Upper lobe of left lung (tissue), 6 donors: ENCODE measurements at places on chromosomes 5 and 9. TPM values are rescaled to one million over a fixed set of nuclear protein-coding genes. Genes with fewer than 3 reads are reported as not detected.
A peak's percentile ranks its signal among the peaks of the same experiment; 100 is the strongest.

DNA sequence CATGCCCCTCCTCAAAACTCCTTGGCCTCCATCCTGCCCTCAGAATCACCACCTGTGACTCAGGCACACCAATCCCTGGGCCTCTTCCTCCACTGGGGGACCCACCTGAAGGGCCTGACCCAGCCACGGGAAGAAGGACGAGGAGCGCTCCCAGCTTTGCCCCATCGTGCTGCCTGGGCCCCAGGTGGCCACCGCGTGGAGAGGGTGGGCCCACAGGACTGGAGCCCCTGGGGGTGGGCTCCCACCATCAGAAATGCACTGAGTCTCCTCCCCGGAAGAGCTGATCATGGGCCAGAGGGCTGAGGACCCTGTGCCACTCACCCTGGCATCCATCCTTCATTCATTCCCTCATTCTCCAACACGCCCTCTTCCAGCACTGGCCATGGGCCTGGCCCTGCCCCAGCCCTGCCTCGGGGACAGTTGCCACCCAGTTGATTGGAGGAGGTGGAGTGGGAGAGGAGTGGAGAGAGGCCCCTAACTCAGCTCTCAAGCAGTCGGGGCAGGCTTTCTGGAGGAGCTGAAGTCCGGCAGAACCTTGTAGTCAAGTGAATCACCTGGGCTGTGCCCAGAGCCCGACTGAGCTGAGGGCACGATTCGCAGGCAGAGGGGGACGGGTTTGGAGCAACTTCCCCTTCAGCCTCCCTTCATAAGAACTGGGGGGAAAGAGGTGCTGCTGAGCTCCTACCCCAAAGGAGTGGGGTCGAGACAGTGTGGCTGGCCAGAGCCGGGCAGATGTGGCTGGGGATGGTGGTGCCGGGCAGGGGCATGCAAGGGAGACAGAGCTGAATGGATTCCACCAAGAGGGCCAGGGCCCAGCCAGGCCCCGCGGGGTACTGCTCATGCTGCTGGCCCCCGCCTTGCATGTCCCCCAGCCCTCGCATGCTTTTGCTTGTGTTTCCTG, 29.6 kb downstream of the DNM1 start:
- no peak for DNase-seq
- no peaks in the 10 kb centered on the region for H3K4me1 ChIP-seq
- no peak overlapping the region for H3K27ac ChIP-seq
- no peaks in the 10 kb centered on the region for H3K36me3 ChIP-seq
- H3K27me3 ChIP-seq, result no peaks in the 10 kb centered on the region
- H3K4me3 ChIP-seq, result no peak overlapping the region

DNA sequence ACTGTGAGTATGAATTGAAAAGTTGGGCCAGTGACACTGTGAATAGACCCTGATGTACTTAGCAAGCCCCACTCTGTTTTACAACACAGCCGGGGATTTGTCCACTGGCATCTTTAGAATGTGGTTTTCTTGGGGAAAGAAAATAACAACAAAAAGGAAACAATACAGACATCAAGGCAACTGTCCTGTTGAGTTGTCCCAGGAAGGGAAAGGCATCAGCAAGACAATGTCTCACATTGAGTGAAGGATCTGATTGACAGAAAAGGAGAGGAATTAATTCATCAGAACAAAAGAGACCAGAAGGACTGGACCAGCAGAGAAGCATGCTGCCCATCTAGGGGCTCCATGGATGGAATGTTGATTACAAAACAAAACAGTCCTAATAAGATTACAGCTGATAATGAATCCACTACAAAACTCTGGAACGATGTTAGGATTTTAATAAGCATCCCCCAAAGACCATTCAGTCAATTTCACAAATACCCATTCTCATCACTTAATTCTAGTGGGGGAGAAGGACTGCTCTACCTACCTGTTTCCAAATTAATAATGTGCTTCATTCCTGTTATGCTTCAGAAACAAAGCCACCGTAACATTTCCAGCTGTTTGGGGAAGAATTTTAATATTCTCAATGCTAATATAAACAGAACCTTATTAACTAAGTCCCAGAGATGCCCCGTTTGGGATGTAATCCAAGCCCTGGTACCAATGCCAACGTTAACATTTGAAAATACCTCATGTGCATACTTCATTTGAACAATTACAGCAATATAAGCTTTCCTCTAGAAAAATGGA, 298.0 kb downstream of the SPOCK1 start:
- no peak for DNase-seq
- H3K27ac ChIP-seq, result no peak overlapping the region
- no peaks in the 10 kb centered on the region for H3K36me3 ChIP-seq
- H3K4me1 ChIP-seq, result peaks cover 7% of the 10 kb centered on the region
- no peaks in the 10 kb centered on the region for H3K27me3 ChIP-seq

DNA sequence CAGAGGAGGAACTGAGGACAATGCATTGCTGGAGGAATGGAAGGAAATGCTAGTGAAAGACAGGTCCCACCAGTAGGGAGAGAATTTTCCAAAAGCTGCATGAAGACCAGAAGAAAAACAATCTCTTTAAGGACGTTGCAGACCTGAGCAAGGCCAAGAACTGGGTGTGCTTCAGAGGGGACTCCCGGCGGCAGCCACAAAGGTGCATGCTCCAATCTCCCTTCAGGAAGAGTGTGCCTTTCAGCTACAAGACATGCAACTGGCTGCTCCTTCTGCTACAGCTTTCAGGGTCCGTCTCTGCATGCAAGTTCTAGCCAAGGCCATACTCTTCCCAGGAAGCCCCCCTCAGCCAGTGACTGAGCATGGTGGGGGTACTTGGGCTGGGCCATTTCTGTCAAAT, 62.9 kb downstream of the SFXN1 start:
- no peaks in the 10 kb centered on the region for H3K36me3 ChIP-seq
- no peak overlapping the region for H3K27ac ChIP-seq
- no peaks in the 10 kb centered on the region for H3K27me3 ChIP-seq
- H3K4me3 ChIP-seq, result no peak overlapping the region
- no peaks in the 10 kb centered on the region for H3K4me1 ChIP-seq

DNA sequence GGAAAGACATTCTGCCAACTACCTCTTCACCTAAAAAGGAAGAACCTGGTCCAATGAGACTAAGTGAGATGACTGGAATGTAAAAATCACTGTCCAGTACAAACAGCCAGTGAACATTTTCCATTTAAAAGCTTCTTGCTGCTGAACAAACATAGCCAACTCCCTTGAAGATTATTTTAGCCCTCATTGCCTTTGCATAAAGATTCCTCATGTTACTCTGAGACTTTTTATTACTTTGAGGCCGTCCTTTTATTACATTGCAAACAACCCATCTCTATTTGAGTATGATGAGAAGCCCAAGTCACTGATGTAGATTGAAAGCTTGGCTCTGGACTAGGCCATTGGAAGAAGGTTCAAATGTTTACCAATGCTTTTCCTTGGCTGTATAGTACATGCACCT, 649.8 kb downstream of the CETN3 start:
- H3K4me1 ChIP-seq, result no peaks in the 10 kb centered on the region
- H3K4me3 ChIP-seq, result no peak overlapping the region
- no peaks in the 10 kb centered on the region for H3K27me3 ChIP-seq
- DNase-seq, result no peak

DNA sequence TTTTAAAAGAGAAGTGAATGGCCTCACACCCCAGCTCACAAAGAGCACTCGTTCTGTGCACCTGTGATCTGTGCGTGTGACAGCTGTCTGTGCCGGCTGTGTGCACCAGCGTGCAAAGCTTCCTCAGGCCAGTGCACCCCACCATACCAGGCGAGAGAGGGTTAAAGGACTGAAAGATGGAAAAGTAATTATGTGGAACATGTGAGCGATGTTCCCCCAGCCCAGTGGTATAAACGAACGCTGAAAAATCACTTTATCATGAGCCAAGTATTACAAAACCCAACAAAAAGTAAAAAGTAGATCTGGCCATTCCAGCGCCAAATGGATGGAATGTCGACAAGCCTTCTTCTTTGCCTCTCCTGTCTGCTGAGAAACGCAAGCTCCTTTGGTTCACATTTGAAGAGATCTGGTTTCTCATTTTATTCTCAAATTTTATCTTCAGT, 53.7 kb downstream of the IPPK start:
- no peak for DNase-seq
- H3K27ac ChIP-seq, result peak overlapping the region; percentile 55
- H3K36me3 ChIP-seq, result peaks cover 7% of the 10 kb centered on the region
- H3K27me3 ChIP-seq, result no peaks in the 10 kb centered on the region
- H3K4me1 ChIP-seq, result no peaks in the 10 kb centered on the region
- no peak overlapping the region for H3K4me3 ChIP-seq

DNA sequence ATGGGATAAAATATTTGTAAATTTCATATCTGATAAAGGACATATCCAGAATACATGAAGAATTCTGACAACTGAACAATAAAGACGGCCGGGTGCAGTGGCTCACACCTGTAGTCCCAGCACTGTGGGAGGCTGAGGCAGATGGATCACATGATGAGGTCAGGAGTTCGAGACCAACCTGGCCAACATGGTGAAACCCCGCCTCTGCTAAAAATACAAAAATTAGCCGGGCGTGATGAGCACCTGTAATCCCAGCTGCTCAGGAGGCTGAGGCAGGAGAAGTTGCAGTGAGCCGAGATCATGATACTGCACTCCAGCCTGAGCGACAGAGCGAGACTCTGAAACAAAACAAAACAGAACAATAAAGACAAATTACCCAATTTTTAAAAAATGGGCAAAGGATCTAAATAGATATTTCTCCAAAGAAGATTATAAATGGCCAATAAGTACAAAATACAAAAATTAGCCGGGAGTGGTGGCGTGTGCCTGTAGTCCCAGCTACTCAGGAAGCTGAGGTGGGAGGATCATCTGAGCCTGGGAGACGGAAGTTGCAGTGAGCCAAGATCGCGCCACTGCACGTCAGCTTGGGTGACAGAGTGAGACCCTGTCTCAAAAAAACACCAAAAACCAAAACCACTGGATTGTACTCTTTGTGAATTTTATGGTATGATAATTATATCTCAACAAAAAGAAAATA, 9.6 kb upstream of the NSD1 start:
- no peak for DNase-seq
- H3K36me3 ChIP-seq, result no peaks in the 10 kb centered on the region
- H3K4me3 ChIP-seq, result no peak overlapping the region
- no peak overlapping the region for H3K27ac ChIP-seq
- H3K27me3 ChIP-seq, result no peaks in the 10 kb centered on the region
- peaks cover 9% of the 10 kb centered on the region for H3K4me1 ChIP-seq

MZB1 gene
- 16.3 TPM for total RNA-seq

DBH gene
- 0.27 TPM for total RNA-seq
